Activated CD4-positive, alpha-beta T cell treated with anti-CD3 and anti-CD28 coated beads for 4 hours (primary cell): ENCODE measurements at places on chromosomes 12 and 14.

DNA sequence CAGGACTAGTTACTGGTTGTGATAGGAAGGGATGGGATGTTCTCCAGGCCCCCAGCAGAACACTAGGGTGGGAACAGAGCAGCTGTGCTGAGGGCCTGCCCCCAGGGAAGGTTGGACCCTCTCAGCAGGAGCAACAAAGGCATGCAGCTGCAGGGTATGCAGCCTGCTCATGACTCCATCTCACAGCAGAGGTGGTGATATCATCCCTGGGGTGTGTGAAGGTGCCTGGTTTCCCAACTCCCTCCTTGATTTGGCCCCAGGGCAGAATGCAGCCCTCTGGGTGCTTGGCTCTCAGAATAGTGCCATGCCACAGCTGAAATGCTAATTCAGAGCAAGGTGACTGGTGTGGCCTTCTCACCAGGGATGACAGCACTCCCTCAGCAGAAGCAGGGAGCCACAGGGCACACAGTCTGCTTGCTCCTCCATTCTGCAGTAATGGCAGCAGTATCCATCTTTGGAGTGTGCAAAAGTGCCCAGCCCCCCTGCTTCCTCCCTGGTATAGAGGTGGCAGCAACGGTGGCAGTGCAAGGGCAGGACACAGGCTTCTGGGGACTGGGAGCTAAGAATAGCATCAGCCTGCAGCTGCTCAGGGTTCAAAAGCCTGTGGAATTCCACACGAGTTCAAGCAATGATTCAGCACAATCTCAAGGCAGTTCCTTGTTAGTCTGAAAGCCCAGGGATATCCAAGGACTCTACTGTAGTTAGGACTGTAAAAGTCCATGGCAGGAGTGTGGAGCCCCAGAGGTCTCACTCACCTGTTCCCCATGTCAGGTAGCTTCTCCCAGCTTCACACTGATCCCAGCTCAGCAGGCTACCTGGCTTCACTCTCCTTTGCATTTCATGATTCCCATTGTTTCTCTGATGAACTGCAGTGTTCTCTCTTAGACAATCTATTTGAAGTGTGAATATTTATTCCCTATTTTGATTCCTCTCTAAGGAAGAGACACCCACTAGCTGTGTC, 298.1 kb upstream of the FOXG1 start:
- no peak for DNase-seq

GRCh38 chr14:71321574-71322315, 414.5 kb downstream of the PCNX1 start:
- DNase-seq = no peak

DNA sequence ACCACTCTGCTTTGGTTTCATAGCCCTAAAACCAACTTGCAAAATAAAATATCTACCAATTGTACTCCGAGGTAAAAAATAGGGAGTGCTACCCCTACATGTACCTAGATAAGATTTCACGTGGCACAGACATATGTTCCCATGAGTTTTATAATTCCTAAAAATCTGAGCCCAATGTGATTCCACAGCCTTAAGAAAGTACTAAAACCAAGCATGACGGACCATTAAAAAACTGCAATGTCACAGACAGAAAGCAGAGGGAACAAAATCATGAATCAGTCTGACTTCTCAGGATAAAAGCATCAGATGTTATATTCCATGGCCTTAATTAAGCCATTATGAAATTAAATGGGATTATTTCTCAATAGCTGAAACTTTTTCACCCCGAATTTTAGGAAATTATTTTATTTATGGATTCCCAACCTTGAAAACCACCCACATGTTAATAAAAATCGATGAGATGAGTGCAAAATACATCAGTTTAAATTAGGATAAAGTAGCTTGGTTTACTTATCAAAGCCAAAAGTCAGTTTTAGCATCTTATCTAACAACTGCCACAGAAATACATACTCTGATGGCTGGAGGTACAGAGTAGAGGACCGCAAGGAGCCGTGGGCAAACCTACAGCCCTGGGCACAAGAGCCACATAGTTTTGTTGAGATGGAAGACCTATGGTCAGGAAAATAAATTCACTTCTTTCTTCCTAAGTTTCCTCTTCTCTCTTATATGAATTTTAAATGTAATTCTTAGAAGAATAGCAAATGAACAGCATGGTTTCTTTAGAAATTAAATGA, 4.5 kb downstream of the ITPR2 start:
- no peak for DNase-seq

DNA sequence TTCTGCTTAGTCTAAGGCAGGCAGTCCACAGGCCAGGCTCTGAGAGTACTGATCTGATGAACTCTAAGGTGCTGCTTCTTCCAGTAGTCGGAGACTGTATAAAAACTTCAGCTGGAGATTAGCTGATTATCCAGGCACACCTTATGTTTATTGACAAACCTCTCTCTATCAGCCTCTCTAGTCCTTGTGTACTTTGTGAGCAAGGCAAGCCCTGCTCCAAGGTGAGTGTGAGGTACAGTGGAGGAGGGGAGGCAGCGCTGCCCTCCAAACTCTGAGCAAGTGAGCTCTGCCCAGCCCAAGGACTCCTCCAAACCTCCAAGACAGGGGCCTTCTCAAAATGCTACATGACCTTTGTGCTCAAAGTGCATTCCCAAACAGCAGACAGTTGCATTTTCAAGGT, 95.9 kb upstream of the CDKN3 start:
- DNase-seq = no peak

GRCh38 chr14:59150990-59151389, 37.5 kb upstream of the DAAM1 start:
- DNase-seq = no peak

- DNase-seq = no peak
These were observed 145.2 kb downstream of the ADAMTS20 start for GRCh38 chr12:43406801-43407200.

- DNase-seq = no peak
These were observed 44.5 kb downstream of the PSMA6 start for GRCh38 chr14:35336494-35337268.

GRCh38 chr12:15320881-15321280, 1.4 kb upstream of the PTPRO start:
- DNase-seq = no peak

GRCh38 chr14:74859757-74860552, 16.0 kb downstream of the PROX2 start:
- DNase-seq = no peak

GRCh38 chr14:57760896-57761295, 105.0 kb downstream of the SLC35F4 start:
- DNase-seq = no peak

DNA sequence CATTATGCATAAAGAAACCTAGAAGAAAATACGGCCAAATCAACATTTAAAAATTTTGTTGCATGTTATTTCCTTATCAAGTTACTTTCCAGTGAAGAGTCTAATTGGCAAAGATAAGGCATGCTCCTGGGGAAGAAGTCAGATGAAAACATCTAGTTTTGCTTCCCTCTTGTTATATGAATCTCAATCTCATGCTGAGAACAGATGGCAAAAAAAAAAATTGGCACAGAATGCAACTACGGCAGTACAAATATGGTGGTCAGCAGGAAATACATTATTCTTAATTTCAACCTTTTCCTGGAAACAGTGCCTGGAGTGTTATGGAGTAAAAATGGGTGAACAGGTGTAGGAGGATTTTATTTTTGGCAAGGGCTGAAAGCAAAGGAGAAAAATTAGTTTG, 32.8 kb downstream of the HECTD4 start:
- DNase-seq = no peak

DNA sequence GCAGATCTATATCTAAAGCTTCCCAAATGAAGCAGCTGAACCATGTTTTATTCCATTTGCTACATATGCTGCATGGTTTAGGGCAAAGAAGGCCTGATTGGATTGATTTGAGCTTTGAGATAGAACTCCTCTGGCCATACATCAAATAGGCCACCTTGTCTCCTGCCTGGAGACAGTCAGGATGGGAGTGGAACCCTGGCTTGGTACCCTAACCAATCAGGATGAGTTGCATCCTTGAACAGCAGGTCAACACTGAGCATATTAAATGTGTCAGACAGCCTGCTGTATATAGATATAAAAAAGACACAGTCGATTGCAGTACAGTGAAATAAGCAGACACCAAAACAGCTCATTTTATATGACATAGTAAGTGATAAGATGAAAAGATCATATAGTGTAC, 291.7 kb downstream of the NUAK1 start:
- DNase-seq = no peak

DNA sequence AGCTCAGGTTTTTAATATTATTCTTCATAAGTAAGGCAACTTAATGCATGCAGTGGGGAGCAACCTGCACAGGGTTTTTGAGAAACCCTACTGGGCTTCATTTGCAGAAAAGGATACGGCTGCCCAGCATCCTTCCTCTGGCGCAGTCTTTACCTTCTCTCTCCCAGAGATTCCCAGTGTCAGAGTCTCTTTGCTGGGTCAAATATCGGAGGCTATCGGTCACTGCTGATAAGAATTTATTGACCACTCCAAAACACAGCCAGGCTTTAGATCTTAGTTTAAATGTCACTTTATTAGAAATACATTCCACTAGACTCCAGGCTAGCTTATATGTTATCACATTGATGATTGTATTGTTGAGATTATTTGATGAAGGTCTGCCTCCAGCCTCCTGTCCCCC, 147.2 kb upstream of the CPSF6 start:
- DNase-seq = no peak

DNA sequence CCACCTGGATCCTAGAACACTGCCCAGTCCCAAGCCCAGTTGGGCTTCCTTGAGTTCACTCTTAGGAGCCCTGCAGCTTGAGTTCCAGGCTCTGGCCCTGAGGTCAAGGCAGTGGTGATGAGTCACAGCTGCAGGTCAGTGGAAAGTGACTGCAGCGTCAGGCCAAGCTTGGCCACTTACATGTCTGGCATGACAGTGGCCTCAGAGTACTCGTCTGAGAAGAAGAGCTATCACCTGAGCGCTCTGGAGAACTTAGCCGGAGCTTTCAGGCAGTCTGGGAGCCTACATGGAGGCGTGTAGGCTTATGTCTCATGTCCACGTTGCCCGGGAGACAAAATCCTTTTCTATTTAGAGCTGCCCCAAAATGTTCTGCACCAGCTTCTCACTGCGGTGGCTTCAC, 75.6 kb downstream of the ARL6IP4 start:
- no peak for DNase-seq

- no peak for DNase-seq
These were observed 184.0 kb downstream of the ITPR2 start for GRCh38 chr12:26648999-26649398.
